ENCODE measurements at places on chromosomes 2 and 18.

DNA sequence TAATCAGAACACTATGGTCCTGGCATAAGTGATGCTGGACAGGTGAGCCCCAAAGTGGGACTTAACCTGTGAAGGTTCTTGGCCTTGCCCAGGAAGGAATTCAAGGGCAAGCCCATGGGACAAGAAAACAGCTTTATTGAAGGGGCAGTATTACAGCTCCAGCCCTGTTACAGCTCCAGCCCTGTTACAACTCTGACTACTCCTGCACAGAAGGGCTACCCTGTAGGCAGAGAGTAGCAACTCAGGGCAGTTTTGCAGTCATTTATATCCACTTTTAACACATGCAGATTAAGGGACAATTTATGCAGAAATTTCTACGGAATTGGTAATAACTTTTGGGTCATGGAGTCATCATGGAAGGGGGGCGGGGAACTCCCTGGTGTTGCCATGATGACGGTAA is 15.7 kb downstream of the IL37 start:
- no peak for DNase-seq

GRCh38 chr2:210888035-210888434 is 331.6 kb downstream of the CPS1 start:
- no peak for DNase-seq

- DNase-seq: no peak
Measured at GRCh38 chr2:85998071-85998991, 107.4 kb downstream of the POLR1A start.

DNA sequence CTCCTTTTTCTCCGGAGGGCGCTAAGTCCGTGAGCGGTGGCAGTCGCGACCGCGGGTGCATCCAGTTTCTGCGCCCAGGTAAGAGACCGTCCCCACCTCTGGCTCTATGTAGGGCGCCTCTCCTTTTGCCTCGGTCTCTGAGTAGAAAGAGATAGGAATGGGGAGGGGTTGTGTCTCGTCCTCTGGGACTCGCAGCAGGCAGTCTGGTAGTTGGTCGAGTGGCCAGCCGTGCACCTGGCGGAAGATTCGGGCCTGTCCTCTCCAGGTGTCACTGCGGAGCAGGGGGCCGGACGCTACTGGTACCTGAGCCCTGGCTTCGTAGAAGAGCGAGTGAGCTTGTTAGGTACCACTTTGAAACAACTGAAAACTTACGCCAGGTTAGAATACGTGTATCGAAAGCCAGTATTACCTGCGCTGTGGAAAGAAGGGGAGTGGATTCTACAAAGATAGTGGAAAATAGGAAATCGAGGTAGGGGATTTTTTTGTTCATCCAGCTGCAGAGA is 403 bp downstream of the MAP2 start:
- DNase-seq: no peak

DNA sequence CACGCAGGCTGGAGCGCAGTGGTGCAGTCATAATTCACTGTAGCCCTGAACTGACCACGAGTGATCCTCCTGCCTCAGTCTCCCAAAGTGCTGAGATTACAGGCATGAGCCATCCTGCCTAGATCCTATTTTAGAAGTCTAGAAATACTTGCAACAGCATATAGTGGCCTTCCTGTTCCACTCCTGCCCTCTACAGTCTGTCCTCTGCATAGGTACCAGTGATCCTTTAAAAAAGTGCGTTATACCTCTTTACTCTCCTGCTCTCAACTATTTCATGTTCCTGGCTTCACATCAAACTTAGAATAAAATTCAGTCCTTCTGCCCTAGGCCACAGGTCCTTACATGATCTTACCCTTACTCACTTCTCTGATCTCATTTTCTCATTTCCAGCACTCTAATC is 6.0 kb downstream of the COMMD1 start:
- DNase-seq: no peak

GRCh38 chr2:120678251-120678650 is 57.4 kb upstream of the GLI2 start:
- no peak for DNase-seq

- no peak for DNase-seq
Measured at GRCh38 chr2:44522846-44523245, 161.1 kb downstream of the CAMKMT start.

- no peak for DNase-seq
Measured at GRCh38 chr2:68936427-68936826, 16.3 kb downstream of the GKN2 start.

GRCh38 chr18:45384962-45385315 is 230.3 kb upstream of the SLC14A2 start:
- no peak for DNase-seq

- DNase-seq: no peak
Measured at GRCh38 chr2:65027616-65028244, 28.5 kb upstream of the CEP68 start.

DNA sequence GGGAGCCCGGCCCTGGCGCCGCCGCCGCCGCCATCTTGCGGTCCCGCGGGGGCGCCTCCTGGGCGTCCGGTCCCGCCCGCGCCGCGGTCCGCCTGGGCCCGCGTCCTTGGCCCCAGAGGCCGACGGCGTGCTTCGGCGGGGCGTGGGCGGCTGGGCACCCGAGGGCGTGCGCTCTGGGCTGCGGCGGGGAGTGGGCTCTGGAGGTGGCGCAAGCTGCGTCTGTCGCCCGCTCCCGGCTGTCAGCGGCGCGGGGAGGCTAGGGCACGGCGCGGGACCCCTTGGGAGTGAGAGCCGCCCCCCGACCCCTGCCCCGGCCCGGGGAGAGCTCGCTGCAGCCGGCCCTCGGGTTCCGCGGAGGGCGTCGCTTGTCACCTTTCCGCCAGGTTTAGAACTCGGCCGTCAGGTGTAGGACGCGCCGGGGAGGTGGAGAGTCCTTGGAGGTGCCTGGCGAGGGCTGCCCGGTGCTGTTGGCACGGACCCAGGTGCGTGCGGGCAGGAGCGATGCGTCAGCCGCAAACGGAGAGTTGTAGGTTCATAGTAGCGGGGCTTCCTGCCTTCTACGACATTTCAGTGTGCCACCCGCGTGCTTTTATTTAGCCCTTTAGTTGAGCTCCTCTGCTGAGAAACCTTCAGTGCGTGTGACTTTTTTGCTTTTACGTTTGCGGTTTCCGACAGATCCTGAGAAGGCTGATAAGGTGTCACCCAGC is 921 bp downstream of the VAPA start:
- peak; percentile 48 for DNase-seq

GRCh38 chr2:183868153-183868552 is 730.2 kb upstream of the ZNF804A start:
- DNase-seq: no peak

GRCh38 chr2:151315381-151315903 is 26.0 kb upstream of the NMI start:
- no peak for DNase-seq

GRCh38 chr2:27860111-27860510 is 30.1 kb downstream of the RBKS start:
- DNase-seq: no peak

DNA sequence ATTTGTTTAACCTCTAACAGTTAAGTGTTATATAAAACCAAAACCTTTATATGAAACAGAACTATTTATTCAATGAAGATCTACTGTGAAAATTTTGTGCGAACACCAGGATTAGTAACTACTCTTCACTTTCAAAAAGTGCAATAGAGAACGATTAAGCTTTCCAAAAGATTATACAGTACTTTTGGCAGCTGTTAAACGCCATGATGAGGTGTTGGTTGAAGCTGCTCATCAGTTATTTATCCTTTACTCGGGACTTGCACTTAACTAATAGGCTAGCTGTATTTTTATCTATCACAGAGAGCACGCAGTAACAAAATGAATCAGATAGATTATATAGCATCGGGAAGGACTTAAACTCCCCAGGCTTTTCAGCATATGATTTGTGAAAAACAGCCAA is 113.6 kb downstream of the GCA start:
- no peak for DNase-seq

DNA sequence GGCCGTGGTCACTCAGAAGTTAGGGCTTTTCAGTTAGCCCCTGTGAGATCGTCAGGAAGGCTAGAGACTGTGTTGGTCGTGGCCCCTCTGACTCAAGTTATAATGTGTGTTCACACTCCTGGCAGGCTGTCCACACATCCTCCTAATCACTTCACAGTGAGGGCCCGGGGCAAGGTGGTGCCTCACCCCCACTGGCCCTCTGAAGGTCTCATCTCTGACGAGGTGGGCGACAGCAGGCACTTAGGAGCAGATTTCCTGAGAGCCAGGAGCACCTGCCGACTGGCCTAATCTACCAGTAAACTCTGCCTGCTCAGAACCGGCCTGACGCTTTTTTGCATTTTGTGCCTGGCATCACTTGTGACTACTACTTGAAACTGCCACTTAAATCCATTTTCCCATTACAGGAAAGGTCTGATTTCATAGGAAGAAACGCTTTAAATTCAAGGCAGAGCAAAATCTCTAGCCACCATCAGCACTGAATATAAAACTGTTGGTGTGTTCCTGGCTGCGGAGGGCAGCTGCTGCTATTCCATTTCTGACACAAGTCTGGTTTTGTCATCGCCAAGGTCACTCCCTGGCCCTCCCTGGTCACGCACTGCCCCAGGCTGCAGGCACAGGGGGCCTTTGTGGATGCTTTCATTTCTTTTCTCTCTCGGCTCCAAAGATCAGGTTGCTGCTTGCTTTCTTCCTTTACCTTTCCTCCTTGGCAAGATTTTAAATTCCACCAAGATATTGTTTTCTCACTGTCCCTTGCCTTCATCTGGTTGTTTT is 48.0 kb downstream of the RAB12 start:
- DNase-seq: no peak

GRCh38 chr2:133026536-133027177 is 356.7 kb upstream of the LYPD1 start:
- DNase-seq: no peak

GRCh38 chr2:74421221-74421870 is at the start of the genes C2orf81 and WDR54:
Gene C2orf81, minus strand, starts transcription at chr2:74421619. Its CDS starts 59 bp downstream, at chr2:74421560.
Gene WDR54, plus strand, starts transcription at chr2:74421730. Its CDS starts 424 bp downstream, at chr2:74422154.
- peak; percentile 94 for DNase-seq

DNA sequence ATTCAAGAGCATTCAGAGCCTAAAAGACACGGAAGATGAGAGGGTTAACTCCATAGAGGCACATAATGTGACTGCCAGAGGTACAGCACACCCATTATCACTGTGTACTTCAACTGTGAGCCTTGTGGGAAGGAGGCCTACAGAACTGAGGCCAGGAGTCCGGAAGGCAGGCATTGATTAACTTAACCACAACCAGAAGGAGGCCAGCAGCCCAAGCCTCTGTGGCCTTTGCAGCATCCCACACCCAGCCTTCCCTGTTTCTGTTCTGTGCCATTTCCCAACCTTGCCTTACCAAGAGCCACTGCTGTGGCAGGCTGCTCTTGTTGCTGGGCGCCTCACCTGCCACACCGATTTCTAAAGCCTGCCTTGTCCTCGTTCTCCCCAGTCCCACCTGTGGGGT is 27.2 kb downstream of the SIGLEC15 start:
- no peak for DNase-seq

DNA sequence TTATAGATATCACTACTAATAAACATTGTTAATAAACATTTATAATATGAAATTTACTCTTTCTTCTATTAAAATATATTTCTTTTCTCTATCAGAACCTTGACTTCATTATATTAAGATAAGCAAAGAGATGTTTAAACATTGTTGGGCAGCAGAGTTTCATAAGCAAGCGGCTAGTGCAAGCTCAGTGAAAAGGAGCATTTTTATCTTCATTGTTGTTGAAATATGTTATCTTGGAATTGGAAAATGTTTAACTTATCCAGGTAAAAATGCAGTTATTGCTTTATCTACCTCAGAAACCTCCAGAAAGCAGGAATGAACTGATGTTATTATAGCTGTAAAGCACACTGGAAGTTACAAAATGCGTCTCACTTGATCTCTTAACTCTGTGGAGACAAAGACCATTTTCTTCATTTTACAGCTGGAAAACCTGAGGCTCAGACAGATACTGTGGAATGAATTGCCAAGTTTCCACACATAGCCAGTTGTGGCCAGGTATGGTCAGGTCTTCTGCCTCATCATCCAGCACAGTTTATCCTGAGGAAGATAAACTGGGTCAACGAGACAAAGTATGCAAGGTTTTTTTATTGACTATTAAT is 934.6 kb upstream of the FAM98A start:
- DNase-seq: no peak

DNA sequence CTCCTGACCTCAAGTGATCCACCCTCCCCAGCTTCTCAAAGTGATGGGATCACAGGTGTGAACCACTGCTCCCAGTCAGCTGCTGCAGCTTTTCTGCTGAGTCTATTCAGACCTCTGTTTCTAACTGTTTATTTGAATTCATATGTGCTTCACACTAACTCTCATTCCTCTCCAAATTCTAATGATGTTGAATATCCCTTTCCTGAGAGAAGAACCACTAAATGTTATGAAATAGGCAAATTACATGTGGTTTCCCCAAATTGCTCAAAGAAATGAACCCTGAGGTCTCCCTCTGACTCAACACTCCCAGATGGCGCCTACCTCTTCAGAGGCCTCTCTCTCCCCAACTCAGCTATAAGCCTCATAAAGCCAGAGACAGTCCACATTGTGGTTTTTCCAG is 98.6 kb downstream of the IRS1 start:
- DNase-seq: no peak

GRCh38 chr2:197982565-197982964 is 178.2 kb downstream of the PLCL1 start:
- no peak for DNase-seq

DNA sequence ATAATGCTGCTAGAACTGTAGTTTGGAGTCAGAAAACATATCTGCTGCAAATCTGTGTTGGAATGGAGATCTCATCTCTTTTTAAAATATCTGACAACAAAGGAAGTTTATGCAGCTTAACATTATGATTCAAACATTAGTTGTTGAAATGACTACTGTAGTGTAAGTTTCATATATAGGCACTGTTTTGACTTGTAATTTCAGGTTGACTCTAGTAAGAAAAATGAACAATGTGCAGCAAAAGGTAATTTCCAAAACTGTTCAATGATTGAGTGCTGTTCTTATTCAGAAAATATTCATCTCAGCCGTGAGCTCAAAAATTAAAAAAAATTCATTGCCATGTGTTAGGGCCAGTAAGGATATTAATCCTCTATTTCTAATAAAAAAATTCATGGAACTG is 48.5 kb downstream of the CCDC138 start:
- DNase-seq: no peak
